ENCODE measurements at places on chromosomes 1 and 21.

GRCh38 chr1:220448217-220448616 lies 79.7 kb upstream of the MARK1 start:
- no peak for DNase-seq

DNA sequence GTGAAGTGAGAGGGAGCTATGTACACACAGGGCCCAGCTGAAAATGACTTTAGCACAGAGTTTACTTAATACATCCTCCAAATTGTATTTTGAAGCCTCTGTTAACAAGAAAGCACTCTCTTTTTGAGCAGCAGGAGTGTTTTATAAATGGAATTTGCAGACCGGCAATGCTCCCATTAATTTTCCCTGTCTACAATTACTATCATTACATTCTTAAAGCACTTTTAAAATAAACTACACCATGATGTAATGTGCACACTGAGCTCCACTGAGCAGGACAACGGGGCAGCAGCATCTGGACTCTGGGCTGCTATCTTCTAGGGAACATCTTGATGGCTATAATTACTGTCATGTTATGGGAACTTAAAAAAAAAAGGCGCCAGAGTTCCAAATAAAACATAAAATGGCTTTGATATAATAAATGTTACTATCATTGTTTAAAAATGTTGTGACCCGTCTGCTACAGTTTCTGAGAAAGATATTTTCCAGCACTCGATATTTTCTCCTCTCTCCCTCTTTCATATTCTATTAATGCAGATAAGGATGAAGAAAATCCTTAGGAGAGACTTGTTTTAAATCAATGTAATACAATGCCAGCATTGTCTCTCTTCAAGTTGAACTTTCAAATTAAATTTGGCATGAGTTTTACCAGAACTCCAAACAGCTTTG lies 150.9 kb downstream of the HLX start:
- no peak for DNase-seq

DNA sequence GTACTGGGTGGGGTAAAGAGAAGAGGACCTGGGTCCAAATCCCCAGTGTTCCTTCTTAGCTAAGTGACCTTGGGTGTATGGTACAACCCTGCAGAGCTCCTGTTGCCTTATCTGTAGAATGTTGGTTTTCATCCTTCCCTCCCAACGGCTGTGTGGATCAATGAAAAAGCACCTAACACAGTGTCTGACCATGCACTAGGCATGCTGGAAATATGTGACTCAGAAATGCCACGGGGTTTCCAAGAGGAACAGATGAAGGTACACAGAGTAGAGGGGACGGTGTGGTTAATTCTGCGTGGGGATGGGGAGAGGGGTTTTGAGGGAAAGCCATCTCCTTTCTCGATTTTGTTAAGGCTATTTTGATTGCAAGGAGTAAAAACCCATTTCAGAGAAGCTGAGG lies 8.6 kb downstream of the NIPAL3 start:
- DNase-seq = no peak

DNA sequence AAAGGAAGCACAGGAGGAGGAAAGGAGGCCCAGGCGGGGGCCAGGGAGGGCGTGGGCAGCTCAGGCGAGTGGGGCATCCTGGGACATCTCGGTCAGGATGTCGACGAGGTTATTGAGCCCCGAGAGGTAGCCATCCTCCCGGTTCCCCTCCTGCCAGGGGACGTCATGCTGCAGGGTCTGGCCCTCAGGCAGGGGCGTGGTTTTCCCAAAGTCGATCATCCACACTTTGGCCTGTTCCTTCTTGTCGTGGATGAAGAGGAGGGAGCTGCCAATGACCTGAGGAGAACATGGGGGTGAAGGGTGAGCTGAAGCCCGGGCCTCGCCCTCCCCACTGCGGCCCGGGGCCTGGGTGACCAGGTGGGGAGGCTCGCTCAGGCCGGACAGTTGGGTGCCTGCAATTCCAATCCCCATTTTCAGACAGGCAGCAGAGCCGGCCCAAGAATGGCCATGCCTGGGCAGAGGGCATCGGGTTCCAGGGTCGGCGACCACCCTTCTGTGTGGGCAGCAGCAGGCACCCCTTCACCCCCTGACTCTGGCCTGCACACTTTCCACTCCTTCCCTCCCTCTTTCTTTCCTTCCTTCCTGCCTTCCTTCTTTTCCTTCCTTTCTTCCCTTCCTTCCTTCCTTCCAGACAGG lies 86.2 kb downstream of the STUM start:
- no peak for DNase-seq

- no peak for DNase-seq
Measured at GRCh38 chr1:243575070-243575469, 275.0 kb downstream of the AKT3 start.

DNA sequence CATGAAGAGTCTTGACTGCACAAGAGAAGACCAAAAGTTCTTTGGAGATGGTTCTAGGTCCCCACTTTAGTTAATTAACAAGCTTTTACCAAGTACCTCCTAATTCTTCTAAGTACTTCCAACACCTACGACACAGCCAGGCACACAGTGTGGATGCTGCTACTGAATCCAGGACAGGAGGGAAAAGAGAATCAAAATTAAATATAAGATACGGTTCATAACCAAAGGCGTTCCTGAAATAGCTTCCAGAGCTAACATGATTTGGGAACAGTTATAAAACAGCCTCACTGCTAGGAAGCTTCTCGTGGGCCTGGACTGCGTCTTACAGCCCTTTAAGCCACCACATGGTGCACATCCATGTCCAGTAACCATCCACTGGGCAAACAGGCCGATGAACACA lies 75.0 kb downstream of the CD34 start:
- no peak for DNase-seq

GRCh38 chr1:145782272-145783099 lies 41.4 kb downstream of the RNF115 start:
- DNase-seq = no peak
